ENCODE measurements at places on chromosomes 1 and 21.

DNA sequence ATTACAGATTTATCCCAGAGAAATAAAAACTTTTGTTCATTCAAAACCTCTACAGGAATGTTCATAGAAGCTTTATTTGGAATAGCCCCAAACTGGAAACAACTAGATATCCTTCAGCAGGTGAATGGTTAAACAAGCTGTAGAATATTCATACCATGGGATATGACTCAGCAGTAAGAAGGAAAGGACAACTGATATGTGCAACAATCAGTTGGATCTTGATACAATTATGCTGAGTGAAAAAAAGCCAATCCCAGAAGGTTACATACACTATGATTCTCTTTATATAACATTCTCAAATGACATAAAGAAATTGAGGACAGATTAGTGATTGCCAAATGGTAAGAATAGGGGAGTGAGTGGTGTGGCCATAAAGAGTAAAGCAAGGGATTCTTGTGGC, 376.7 kb downstream of the S1PR1 start:
- no peak for DNase-seq

- DNase-seq, result no peak
These were observed 10.1 kb downstream of the ZZZ3 start for GRCh38 chr1:77672374-77672773.

DNA sequence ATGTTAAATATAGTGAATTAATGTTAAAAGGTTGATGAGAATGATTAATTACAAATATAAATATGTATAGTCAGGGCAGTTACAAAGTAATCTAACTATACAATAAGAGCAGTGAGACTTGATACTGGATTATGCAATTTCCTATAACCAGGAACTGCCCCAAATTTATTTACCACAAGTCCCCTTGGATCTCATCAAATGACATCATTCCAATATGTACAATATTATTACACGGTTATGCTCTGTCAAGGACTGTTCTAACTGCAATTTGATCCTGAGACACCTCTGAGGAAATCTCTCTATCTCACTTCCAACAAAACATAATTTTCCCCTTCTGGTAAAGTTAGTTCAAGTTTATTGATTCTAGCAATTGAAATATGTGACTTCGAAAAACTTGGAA, 917.6 kb downstream of the NCAM2 start:
- DNase-seq, result no peak

- peak; percentile 83 for DNase-seq
These were observed 1.1 kb upstream of the ELAPOR1 start for GRCh38 chr1:109112652-109113285.

DNA sequence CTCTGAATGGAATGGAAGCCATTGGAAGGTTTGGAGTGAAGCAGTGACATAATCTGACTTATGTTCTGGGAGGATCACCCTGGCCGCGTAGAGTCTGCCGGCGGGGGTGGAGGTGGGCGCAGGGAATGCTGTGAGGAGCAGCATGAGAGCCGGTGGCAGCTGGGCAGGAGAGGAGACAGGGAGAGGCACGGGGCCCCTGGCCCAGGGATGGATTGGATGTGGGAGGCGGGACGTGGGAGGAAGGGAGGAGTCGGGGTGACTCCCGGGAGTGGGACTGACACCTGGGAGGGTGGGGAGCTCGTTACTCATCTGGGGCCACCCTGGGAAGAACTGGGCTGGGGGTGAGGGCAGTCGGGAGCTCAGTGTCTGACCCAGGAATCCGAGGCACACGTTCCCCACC, 10.4 kb upstream of the KCNAB2 start:
- DNase-seq, result no peak

- no peak for DNase-seq
These were observed 387.8 kb upstream of the LYPLAL1 start for GRCh38 chr1:218785928-218786327.

DNA sequence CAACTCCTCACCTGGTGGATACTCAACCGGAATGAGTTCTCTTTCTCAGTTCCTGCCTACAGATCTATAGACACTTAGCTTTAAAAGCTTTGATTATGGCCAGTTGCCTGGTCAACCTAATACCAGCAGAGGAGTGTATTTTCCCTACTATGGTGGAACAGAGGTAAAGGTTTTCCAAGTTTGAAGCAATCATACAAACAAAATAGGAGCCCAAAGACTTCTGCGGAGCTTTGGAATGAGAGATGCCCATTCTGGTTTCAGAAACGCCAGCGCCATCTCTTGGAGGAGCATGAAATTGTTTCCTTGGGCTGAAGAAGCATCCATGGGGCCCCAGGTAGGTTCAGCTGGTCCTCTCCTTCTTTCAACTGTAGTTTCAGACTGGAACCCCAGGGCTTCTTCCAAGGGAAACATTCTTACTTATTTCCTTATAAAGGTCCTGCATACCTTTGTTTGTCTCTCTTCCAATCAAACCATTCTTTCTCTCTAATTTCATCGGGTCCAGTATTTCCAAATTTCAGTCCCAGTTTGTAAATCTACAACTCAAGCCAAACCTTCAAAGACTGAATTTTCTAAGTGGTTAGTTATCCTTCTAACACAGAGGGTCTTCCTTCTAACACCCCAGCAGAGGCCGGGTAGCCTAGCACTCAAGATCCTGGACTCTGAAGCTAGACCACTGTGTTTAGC, 95.9 kb downstream of the KCNJ15 start:
- no peak for DNase-seq

DNA sequence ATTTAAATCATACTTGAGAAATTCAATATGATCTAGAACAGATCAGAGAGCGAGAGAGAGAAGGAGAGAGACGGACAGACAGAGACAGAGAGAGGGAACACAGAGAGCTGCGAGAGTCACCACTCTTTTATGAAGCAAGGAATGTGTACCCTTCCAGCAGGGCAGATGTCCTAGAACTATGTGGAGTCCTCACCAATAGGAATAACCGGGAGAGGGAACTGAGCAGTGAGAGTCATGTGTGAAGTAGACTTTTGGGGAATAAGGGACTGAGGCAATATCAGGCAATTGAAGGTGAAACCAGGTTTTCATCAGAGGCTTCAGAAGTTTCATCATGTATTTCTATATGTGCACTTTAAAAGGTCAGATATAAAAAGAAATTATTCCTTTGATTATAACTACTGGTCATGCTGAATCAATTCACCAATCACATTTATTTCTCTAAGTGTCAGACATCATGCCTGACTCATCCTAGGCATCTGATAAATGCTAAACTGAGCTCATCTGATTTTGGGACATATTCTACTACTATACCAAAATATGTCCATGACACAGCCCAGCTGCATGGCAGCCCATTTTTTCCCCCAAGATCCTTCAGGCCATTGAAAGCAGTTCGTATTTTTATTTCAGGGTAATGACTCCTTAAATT, 22.4 kb downstream of the VTCN1 start:
- no peak for DNase-seq

DNA sequence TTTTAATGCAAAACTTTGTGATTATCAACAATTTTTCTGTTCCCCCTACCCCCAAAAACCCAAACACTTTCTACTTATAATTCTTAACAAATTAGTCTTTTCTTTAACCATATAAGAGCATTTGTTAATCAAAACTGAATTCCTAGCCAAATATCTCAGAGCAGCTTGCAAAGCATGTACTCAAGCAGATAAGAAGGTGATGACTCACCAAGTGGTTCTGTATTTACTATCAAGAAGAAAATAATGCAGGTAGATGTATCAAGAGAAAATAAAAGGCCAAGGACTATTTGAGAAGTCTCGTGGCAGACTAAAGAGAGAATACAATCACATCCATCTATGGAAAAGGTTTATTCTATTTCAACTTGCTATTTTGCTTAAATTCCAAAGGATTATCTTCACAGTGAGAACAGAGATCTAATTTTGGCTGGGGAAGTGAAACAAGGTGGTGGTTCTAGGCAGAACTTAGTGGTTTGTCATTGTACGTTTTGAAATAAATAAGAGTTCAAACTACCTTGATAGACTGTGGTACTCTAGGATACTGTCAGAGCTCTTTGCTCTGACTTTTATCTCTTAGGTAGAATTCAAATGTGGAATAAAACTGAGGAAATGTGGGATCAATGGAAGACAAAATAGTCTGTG, 94.7 kb upstream of the NRIP1 start:
- DNase-seq, result no peak

GRCh38 chr1:109750241-109750882, 9.5 kb upstream of the GSTM3 start:
- DNase-seq, result no peak

GRCh38 chr1:85943526-85943925, 213.0 kb downstream of the COL24A1 start:
- DNase-seq, result no peak

- DNase-seq, result no peak
These were observed 117.6 kb downstream of the CENPF start for GRCh38 chr1:214720561-214720960.

DNA sequence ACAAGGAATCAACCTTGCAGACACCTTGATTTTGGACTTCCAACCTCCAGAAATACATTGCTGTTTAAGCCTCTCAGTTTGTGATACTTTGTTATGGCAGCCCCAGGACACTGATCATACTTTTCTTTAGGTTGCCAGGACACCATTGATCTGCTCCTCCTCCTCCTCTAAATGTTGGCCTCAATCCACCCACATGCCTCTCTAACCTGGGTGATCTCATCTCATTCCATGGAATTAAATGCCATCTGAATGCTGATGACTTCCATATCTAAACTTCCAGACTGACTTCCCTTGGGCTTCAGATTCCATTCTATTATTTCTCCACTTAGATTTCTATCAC, 7.4 kb upstream of the PPP1R15B start:
- no peak for DNase-seq

- no peak for DNase-seq
These were observed 29.4 kb upstream of the PRSS38 start for GRCh38 chr1:227785805-227786671.

GRCh38 chr1:110710314-110710713, 35.6 kb upstream of the KCNA3 start:
- DNase-seq, result no peak

- no peak for DNase-seq
These were observed 877 bp downstream of the IRF2BP2 start for GRCh38 chr1:234608911-234609690.

GRCh38 chr1:64616039-64616438, 128.8 kb upstream of the RAVER2 start:
- DNase-seq, result no peak

DNA sequence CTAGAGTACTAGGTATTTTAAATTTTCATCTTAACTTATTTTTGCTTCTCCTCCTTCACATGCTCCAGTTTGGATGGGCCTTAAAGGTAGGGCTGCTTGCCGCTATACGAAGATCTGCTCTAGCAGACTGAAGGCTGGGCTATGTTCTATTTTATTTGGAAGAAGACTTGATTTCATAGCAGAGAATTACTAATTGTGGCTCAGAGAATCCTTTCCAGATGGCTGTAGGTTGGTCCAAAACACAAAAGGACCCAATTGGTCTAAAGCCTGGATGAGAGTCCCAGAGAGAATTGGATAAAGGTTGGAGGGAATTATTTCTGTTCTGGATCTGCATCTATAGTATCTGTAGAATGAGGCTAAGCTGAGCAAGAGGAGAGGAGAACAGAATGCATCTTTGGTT, 719.4 kb upstream of the PTBP2 start:
- DNase-seq, result no peak

DNA sequence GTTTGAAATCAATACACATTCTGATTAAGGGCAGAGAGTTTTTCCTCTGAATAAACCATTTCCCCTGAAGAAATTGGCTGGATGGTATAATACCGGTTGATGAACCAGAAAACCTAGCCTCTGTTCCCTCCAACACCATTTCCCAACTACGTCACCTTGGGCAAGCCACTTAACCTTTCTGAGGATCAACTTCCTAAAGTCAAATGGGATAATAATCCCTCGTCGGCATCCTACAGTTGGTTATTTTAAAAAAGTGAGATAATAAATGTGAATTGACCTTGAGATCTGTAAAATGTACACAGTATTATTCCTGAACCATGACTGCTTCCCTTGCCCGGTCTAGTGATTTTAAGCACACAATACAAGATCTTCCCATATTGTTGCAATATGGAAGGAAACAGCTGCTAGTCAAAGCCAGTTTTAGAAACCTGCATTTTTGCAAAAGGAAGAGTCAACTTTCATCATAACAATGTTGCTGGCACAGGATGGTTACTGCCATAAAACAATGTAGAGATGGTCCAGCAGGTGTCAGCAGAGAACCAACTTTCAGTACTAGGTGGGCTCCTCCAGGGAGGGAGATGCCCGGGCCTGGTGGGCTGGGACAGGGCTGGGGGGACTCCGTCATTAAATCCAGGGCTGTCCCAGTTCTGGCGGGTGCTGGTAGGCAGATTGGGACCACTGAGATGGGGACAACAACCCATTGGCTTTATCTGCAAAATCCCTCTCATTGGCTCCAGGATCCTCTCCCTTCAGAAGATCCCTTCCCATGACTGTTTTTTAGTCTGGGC, 5.2 kb upstream of the HLX start:
- no peak for DNase-seq

GRCh38 chr1:25713961-25714360, 86.0 kb upstream of the SELENON start:
- DNase-seq, result no peak

DNA sequence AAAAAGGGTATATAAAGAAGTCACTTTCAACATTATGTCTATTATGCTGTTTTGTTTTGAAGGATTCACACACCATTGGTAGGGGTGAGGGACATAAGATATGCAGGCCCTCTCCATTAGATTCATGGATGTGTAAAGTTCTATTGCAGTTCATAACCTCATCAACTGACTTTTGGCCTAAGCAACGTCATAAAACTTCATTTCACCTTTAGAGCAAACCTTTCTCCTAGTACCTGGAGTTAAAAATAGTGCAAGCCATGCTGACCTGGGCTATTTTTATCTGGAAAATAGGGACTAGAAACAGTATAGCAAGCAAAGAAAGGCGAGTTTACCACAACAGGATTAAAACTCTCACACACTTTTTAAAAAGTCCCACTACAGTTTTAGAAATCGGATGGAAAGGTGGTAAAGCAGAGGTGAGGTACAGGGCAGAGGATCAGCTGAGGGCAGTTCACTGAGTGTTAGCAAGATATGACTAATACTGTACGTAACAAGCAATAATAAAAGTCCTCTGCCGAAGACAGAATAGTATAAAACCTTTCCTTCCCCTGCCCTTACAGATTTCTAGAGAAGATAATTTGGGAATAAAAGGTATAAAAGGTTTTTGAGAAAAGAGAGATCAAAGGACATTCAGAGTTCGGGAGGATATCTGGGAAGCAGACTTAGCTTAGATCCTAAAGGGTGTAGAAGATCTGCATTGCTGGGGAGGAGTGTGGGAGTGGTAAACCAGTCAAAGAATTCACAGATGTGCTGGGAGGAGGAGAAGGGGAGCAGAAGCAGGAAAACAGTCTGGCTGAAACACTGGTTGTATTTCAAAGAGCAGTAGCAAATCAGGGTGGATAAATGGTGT, 14.3 kb downstream of the EGLN1 start:
- DNase-seq, result no peak

All from stimulated activated CD8-positive, alpha-beta memory T cell treated with anti-CD3 and anti-CD28 coated beads, Interleukin-15, amount 100 ng/mL, for 48 hours (primary cell).